ENCODE measurements at places on chromosomes 3 and 15. TPM values are rescaled to one million over a fixed set of nuclear protein-coding genes. Genes with fewer than 3 reads are reported as not detected.
A peak's percentile ranks its signal among the peaks of the same experiment; 100 is the strongest.

- H3K4me1 ChIP-seq = no peaks in the 10 kb centered on the region
- H3K27ac ChIP-seq = no peak overlapping the region
- H3K4me3 ChIP-seq = no peak overlapping the region
Measured at GRCh38 chr15:76440441-76440840, 103.9 kb downstream of the ISL2 start.

DNA sequence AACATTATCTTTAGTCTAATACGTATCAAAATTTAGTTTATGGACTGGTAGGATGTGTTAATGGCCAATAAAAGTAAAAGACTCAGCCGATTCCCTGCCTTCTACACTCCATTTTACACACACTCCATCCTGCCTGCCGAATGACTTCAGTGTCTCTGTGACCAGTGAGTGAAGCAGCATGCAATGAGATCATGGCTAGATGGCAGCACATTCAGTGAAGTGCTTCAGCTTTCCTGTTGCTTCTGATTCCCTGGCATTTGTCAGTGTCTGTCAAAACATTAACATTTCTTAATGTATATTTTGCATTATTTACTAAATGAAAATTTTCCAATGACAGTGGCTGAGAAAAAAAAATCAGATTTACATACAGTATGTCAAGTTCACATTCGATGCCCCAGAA lies 412.0 kb downstream of the FHIT start:
- peak; percentile 12 for DNase-seq
- H3K27me3 ChIP-seq = no peaks in the 10 kb centered on the region
- H3K4me3 ChIP-seq = no peak overlapping the region
- H3K4me1 ChIP-seq = no peaks in the 10 kb centered on the region
- no peak overlapping the region for H3K27ac ChIP-seq

DNA sequence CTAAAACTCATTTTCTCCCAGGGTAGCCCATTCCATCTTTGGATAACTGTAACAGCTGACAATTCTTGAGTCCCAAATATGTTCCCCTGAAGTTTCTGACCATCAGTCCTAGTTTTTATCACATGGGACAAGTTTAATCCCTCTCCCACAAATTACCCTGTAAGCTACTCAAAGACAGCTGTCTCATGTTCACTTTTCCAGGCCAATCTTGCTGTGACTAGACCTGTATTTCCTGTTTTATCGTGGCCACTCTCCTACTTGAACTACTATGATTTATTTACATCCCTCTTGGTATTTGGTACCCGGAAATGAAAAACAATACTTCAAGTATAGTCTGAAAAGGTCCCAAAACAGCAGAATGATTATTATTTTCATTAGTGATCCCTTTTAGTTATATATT lies 95.1 kb upstream of the MEX3B start:
- H3K27ac ChIP-seq = peak overlapping the region; percentile 57
- DNase-seq = no peak
- peaks cover 6% of the 10 kb centered on the region for H3K36me3 ChIP-seq

CCR3 gene
- not detected for total RNA-seq

BUB1B gene
- total RNA-seq = 23.4 TPM

All from GM23248 (cell line).